ENCODE measurements at places on chromosomes 12 and 14. TPM values are rescaled to one million over a fixed set of nuclear protein-coding genes. Genes with fewer than 3 reads are reported as not detected.

Gene FERMT2
- polyA plus RNA-seq = 0.51 TPM

DNA sequence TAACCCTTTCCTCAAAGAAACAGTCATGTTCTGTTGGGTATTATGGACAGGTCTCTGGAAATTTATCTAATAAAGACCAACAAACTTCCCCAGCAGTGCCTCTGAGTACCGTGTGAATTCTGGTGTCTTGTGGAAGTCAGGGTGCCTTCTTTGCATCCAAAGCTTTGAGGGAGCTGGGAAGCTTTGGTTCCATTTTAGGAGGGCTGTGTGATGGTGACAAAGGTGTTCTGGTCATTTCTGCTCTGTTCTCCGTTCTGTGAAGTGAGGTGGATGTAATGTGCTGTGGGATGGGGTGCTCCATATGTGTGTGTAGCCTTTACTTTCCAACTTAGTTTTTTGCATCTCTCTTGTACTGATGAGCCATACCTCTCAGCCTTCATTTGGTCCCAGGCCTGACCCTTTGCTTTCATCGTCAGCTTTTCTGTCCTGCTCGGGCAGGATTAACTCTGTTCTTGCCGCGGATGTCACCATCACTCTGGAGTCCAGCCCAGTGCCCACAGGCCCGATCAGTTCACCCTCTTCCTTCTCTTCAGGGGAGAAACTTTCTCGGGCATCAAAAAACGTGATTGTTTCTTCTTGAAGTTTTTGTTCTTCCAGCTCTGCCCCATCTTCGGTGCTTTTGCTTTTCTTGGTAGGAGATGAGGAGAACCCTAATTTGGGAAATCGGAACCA, 13.2 kb downstream of the PLD4 start:
- no peaks in the 10 kb centered on the region for H3K36me3 ChIP-seq
- H3K4me3 ChIP-seq = no peak overlapping the region
- H3K27me3 ChIP-seq = no peaks in the 10 kb centered on the region

Gene SLC17A8
- polyA plus RNA-seq = not detected

Gene TSPAN8
- polyA plus RNA-seq = not detected

DNA sequence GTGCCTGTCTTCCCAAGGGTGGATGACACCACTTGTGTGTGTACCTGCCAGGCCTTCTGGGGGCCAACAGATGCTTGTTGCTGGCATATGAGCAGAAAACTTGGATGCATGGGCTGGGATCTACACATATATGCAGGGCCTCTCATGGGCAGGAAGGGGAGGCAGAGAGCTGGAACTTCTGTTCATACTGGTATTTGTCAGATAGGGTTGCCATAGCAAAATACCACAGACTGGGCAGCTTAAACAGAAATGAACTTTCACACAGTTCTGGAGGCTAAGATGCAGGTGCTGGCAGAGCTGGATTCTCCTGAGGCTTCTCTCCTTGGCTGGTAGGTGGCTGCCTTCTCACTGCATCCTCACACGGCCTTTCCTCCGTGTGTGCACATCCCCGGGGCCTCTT, 121.8 kb downstream of the SUDS3 start:
- H3K4me1 ChIP-seq = no peaks in the 10 kb centered on the region
- H3K36me3 ChIP-seq = no peaks in the 10 kb centered on the region
- no peaks in the 10 kb centered on the region for H3K27me3 ChIP-seq

Gene ITGB7
- 292 TPM for polyA plus RNA-seq

Gene ASIC1
- 0.07 TPM for polyA plus RNA-seq

Gene RAPGEF3
- polyA plus RNA-seq = 0.15 TPM

GRCh38 chr14:53027041-53027440, 76.2 kb upstream of the FERMT2 start:
- H3K4me3 ChIP-seq = no peak overlapping the region
- no peak for DNase-seq
- H3K27me3 ChIP-seq = no peaks in the 10 kb centered on the region
- peaks cover 7% of the 10 kb centered on the region for H3K4me1 ChIP-seq
- no peak overlapping the region for H3K27ac ChIP-seq

DNA sequence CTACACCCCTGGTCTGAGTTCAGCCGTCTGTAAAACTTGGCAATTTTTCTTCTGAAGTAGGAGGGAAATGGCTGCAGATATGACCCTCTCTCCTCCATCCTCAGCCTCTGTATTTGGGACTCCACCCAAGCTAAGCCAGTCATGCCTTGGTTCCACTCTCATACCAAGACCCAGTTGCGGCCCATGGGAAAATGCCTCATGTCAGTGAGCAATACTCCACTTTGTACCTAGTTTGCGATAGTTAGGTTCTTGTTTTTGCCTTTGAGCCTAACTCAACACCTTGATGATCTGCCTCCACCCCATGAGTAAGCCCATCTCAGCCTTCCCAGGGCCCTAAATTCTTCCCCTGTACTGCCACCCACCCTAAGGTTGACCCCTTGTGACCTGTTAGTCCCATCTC, 143.4 kb downstream of the HMGA2 start:
- no peaks in the 10 kb centered on the region for H3K36me3 ChIP-seq
- H3K4me1 ChIP-seq = no peaks in the 10 kb centered on the region
- no peak overlapping the region for H3K4me3 ChIP-seq
- no peak overlapping the region for H3K27ac ChIP-seq
- peaks cover 5% of the 10 kb centered on the region for H3K27me3 ChIP-seq
- no peak for DNase-seq

DNA sequence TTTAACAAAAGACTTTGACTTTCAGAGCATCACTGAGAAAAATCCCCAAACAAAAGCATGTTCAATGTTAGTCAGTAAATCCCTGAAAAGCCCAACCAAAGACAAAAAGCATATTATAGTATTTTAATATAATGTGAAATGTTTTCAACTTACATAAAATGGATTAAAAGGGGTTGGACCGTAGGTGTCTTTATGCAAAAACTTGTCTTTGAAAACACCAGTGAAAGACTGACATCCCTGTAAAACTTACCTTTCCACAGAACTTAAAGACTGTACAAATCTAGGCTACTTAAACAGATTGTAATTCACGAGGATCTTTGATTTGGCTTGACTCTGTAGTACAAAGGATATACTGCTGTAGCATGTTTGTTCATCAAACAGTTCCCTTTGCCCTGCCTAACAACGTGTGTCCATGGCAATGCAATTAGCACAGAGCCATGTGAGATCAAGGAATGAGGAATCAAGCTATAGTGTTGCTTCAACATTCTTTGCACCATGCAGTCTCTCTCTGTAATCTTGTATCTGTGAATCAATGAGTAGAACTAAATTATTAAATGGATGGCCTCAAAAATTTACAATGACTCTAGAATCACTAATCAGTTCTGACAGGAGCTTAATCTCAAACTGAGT, 138.5 kb upstream of the SYT1 start:
- DNase-seq = no peak
- no peak overlapping the region for H3K27ac ChIP-seq
- no peak overlapping the region for H3K4me3 ChIP-seq
- H3K4me1 ChIP-seq = no peaks in the 10 kb centered on the region

DNA sequence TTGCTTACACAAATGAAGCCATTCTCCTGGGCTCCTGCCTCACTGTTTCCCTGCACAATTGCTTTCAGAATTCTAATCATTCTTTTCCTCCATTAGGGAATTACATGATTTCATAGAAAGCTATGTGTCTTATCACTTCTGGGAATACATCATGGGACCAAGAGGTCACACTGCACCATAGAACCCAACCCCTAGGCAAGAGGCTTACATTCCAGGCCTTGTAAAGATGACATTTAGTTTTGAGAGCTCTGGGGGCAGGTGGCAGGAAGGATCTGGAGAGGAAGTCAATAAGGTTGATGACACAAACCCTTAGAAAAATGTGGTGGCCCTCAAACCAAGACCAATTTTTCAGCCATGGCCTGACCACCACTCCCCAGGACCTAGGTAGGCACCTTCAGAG, 57.1 kb downstream of the NUAK1 start:
- H3K27me3 ChIP-seq = no peaks in the 10 kb centered on the region
- H3K4me1 ChIP-seq = no peaks in the 10 kb centered on the region
- no peak overlapping the region for H3K4me3 ChIP-seq

Gene OR11H12
- not detected for polyA plus RNA-seq

DNA sequence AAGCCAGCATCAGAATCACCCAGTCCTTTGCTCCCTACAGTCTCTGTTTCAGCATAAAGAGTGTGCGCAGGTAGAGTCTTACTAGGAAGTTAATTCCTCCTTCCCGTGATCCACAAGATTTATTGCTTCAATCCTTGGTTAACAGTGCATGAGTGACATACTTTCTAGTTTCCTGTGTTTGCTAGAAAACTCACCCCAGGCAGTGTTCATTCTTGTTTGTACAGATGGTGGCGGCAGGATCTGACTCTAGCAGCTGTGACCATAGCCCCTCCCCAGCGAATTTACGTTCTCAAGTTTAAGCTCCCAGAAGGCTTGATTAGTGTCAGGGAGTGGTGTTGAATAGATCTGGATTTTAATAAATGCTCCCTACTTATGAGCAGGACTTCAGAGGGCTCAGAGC, 75.9 kb upstream of the ANO2 start:
- no peak overlapping the region for H3K27ac ChIP-seq
- H3K4me1 ChIP-seq = no peaks in the 10 kb centered on the region
- H3K36me3 ChIP-seq = no peaks in the 10 kb centered on the region
- DNase-seq = no peak
- no peak overlapping the region for H3K4me3 ChIP-seq

Gene PRH2
- polyA plus RNA-seq = not detected

Gene PPP4R4
- polyA plus RNA-seq = 0.17 TPM

GRCh38 chr14:64549791-64550620, at the start of gene PPP1R36:
PPP1R36 (plus strand) TSS chr14:64549961; CDS start chr14:64549998, 37 bp downstream.
- DNase-seq = peak; percentile 23
- no peak within 1 kb of the TSS for H3K27ac ChIP-seq
- peaks cover 17% of the 10 kb centered on the region for H3K4me1 ChIP-seq
- H3K27me3 ChIP-seq = no peaks in the 10 kb centered on the region
- H3K36me3 ChIP-seq = no peaks in the 10 kb centered on the region

- peaks cover 22% of the 10 kb centered on the region for H3K36me3 ChIP-seq
- no peak overlapping the region for H3K27ac ChIP-seq
- H3K4me3 ChIP-seq = no peak overlapping the region
- no peak for DNase-seq
- H3K4me1 ChIP-seq = no peaks in the 10 kb centered on the region
Measured at GRCh38 chr14:67387195-67387594, 24.8 kb downstream of the PLEK2 start.

DNA sequence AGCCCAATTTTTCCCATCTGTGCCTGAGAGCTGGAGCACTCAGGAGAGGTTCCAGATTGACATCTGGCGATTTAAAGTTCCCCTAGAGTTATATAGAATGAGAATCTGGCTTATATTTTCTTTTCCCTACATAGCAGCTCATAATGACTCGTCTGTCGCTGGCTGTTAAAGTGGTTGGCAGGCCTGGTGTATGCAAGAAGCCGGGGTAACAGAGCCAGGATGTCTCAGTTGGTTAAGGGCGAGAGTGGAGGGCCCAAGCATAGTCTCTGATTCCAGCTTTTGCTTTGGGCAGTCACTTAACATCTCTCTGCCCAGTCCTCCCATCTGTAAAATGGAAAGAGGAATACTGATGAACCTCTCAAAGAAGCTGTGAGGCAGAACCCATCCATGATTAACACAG, 751.6 kb downstream of the NOVA1 start:
- no peaks in the 10 kb centered on the region for H3K36me3 ChIP-seq
- no peak overlapping the region for H3K27ac ChIP-seq
- H3K27me3 ChIP-seq = no peaks in the 10 kb centered on the region

GRCh38 chr12:87928031-87928430, 101.2 kb downstream of the C12orf50 start:
- H3K27ac ChIP-seq = no peak overlapping the region
- no peaks in the 10 kb centered on the region for H3K36me3 ChIP-seq
- no peaks in the 10 kb centered on the region for H3K4me1 ChIP-seq
- no peaks in the 10 kb centered on the region for H3K27me3 ChIP-seq
- DNase-seq = no peak

- H3K36me3 ChIP-seq = no peaks in the 10 kb centered on the region
- no peak overlapping the region for H3K27ac ChIP-seq
- H3K27me3 ChIP-seq = no peaks in the 10 kb centered on the region
- H3K4me1 ChIP-seq = no peaks in the 10 kb centered on the region
- no peak for DNase-seq
Measured at GRCh38 chr12:31207799-31208465, 118.0 kb downstream of the SINHCAF start.

Gene PLEKHH1
- not detected for polyA plus RNA-seq

DNA sequence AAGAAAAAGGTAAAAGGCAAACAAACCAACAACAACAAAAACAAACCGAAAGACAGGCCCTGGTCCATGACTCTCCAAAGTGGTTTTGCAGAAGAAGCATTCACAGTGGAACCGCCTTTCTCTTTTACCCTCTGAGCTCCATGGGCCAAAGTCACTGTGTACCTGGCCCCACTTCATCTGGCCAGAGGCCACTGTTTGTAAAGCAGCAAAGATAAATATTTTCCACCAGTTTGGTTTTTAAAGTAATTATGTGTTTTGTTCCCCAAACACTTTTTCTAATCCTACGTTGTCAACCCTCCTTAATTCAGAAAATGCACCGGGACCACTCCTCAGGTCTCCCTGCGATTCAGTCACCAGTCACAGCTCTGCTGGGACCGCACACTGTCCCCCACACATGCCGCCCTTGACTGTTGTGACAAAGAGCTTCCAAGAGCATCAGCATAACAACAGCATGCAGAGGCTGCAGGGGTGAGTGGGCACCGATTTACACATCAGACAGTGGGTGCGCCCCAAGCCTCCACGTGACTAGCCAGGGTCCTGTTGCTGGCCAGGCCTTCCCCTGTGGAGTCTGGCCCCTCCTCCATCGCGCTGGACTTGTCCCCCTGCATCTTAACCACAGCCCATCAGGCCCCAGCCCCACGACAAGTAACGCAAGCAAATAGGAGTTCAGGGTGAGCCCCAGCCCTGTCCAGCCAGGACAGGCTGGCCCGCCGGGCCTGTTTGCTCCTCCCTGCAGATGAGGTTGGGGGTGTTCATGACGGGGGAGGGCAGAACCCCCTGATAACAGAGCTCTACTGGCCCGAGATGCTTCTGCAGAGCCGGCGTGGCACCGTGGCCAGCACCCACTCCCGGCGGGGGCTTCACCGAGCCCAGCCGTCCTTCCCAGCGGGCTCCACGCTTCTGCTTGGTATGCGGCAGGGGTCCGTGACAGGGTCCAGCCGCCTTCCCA, 65.2 kb upstream of the DIO3 start:
- H3K4me3 ChIP-seq = no peak overlapping the region
- H3K27ac ChIP-seq = no peak overlapping the region
- DNase-seq = no peak
- no peaks in the 10 kb centered on the region for H3K27me3 ChIP-seq
- H3K4me1 ChIP-seq = no peaks in the 10 kb centered on the region

Gene TPPP2
- not detected for polyA plus RNA-seq

GRCh38 chr14:60356386-60356785, 107.4 kb downstream of the PPM1A start:
- H3K27me3 ChIP-seq = no peaks in the 10 kb centered on the region
- no peak for DNase-seq
- H3K27ac ChIP-seq = no peak overlapping the region
- H3K36me3 ChIP-seq = no peaks in the 10 kb centered on the region
- no peaks in the 10 kb centered on the region for H3K4me1 ChIP-seq
- no peak overlapping the region for H3K4me3 ChIP-seq

- DNase-seq = no peak
- no peaks in the 10 kb centered on the region for H3K27me3 ChIP-seq
- H3K36me3 ChIP-seq = no peaks in the 10 kb centered on the region
- no peak overlapping the region for H3K4me3 ChIP-seq
Measured at GRCh38 chr14:66944872-66945271, 244.4 kb upstream of the GARIN2 start.

GRCh38 chr14:104371917-104372316, 207.6 kb upstream of the C14orf180 start:
- no peak for DNase-seq
- H3K27ac ChIP-seq = no peak overlapping the region
- no peaks in the 10 kb centered on the region for H3K27me3 ChIP-seq
- H3K4me3 ChIP-seq = no peak overlapping the region

Gene BAZ2A
- polyA plus RNA-seq = 36.4 TPM

- no peak overlapping the region for H3K4me3 ChIP-seq
- no peak for DNase-seq
- no peaks in the 10 kb centered on the region for H3K27me3 ChIP-seq
- H3K4me1 ChIP-seq = no peaks in the 10 kb centered on the region
Measured at GRCh38 chr12:176321-177181, 37.4 kb downstream of the SLC6A12 start.

Gene CISTR
- not detected for polyA plus RNA-seq
